ENCODE measurements at places on chromosomes 3 and 15. TPM values are rescaled to one million over a fixed set of nuclear protein-coding genes. Genes with fewer than 3 reads are reported as not detected.

The MAP4 gene
- 60.3 TPM for polyA plus RNA-seq

The TRH gene
- not detected for polyA plus RNA-seq

The TMEM207 gene
- not detected for polyA plus RNA-seq

The CHDH gene
- polyA plus RNA-seq, result 0.90 TPM

The CCR8 gene
- polyA plus RNA-seq, result not detected

The TGM5 gene
- not detected for polyA plus RNA-seq

The FSIP1 gene
- 0.30 TPM for polyA plus RNA-seq

The CPNE9 gene
- polyA plus RNA-seq, result 0.34 TPM

The ACAN gene
- not detected for polyA plus RNA-seq

Data from K562 (cell line).